NCI-H1930 (cell line): ENCODE measurements at places on chromosomes 3 and 15.

- no peak for DNase-seq
Observed at GRCh38 chr3:195450731-195451229, 8.0 kb upstream of the ACAP2 start.

- no peak for DNase-seq
Observed at GRCh38 chr15:93173369-93173768, 84.4 kb upstream of the RGMA start.

DNA sequence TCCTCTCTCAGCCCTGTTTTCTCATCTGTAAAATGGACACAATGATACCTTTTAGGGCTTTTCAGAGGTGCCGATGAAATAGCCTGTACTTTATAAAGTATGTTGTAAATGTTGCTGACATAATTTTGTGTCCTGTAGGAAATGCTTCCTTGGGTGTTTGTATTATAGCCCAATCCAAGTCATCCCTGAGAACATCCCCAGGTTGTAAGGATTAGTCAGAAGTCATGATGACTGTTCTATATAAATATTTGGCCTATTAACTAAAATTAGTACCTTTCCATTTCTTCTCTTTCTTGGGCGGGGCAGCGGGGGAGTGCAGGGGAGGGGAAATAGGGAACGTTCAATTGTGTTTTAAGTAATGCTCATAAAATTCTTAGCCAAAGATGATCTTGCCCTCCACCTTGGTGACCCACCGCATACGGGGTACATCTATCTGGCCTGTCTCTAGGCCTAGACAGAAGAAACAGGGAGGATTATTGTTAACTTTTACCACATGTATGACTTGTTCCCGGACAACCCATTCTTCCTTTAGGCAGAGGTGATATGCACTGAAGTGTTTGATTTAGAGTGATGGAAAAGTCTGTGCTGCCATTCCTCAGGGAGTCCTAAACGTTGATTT is 120.7 kb downstream of the VGLL4 start:
- DNase-seq, result no peak

- no peak for DNase-seq
Observed at GRCh38 chr3:10387881-10388609, 67.1 kb upstream of the SEC13 start.

DNA sequence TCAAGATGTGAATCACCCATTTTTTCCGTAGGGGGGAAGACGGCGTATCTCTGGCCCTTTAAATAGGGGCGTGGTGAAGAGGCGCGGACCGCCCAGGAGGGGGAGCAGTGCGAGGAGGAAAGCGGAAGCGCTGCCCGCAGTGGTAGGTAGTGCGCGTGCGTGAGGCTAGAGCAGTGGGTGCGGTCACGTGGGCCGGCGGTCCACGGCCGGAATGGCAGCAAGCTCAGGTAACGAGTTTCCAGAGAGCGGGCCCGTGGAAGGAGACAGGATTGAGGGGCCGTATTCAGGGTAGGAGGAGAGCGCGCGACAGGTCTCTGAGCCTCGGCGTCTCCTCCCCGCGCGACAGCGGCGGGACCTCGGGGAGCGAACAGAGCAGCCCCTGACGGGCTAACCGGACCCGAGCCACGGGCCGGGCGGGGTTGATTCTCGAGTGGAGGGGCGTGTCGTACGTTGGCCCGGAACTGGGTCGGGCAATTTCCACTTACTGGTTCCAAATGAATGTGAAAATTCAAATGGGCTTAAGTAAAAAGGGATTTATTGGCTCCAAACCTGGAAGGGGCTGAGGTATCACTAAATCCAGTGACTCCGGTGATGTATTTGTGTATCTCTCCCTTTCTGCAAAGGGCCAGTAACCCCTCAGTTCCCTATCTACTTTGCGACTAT is at the start of gene VPS8:
VPS8 (plus strand) TSS at position 168 of the 663 bp plus-strand sequence. CDS start 12,467 bp downstream, outside the sequence.
- DNase-seq, result peak; percentile 87

DNA sequence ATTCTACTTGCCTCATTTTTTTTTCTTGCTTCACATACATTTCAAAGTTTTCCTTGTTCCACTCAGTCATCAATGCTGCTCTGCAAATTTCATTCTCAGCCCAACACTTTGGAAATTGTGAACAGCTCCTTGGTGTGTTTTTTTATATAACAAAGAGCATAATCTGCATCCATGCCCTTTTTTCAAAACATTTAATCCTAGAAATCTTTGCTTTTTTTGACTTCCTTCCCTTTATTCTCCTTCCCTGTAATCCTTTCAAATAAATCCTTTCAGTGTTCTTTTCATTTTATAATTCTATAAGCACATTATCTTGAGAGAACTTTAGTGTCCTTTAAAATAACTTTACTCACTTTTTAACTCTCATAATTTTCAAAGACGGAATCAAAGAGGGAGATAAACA is 1150.8 kb downstream of the SI start:
- no peak for DNase-seq
